ENCODE measurements at places on chromosomes 5 and 9.

DNA sequence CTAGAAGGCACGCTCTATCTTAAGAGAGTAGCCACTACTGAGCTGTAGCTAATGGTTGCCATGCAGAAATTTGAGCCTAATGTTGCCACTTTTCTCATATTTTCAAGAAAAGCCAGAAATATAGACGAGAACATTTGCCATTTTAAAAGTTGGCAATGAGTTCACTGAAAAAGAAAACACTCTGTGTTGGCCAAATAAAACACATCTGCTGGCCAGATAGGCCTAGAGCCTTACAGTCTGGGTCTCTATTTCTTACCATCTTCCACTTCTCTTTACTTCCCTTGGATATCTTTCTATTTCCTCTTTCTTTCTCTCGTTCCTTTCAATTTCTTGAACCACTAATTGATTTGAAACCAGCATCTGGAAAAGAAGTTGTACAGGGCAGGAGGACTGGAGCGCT is 36.6 kb upstream of the VCAN start:
- no peak for DNase-seq

DNA sequence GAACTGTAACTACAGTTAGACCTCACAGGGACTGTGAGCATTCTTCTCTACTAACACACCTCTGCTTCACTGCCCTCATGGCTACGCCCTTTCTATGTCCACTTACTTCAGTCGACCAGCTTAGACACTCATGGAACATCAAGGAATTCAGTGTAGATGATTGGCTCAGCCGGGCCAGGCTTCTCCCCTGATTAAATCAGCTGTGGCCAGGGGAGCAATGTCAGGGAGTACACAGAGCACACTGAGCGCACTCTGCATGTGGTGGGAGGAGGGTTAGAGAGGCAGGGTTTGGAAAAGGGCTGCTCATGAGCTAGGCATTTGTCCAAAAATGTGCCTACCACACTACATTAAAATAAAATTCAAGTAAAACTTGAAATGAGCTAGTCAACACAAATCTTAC is 400.5 kb downstream of the ARRDC3 start:
- no peak for DNase-seq

DNA sequence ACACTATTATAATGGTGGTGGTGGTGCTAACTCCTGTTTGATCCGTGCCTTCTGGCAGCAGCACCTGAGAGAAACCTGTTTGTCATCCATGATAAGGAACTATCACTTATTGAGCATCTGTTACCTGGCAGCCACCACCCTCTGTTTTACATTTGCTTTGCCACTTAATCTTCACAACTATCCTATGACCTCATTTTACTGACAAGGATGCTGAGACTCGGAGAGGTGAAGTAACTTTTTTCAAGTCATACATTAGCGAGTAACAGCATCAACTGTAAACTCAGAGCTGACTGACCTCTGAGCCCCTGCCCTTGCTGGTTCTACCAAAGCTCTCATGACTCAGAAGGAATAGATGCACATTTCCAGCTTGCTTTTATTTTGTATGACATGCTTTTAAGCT is 81.1 kb downstream of the EGFLAM start:
- DNase-seq = no peak

DNA sequence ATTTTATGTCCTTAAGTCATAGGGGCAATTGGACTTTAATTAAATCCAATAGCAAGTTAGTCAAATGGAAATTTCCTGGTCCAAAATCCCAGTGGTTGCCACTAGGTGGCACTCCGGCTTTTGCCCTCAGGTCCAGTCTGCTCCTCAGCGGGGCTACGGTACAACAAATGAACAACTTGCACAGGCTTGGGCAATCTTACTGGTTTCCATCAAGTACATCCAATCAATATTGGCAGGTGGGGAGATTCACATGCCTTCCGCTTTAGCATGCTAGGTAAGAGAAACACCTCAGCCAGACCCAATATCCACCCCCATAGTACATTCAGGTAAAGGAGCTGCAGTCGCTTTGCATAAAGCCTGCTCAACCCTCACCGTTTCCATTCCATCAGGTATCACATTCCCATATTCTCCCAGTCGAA is 6.3 kb upstream of the MXD3 start:
- peak; percentile 51 for DNase-seq

GRCh38 chr5:108876451-108876850 is 128.8 kb downstream of the FER start:
- DNase-seq = no peak

DNA sequence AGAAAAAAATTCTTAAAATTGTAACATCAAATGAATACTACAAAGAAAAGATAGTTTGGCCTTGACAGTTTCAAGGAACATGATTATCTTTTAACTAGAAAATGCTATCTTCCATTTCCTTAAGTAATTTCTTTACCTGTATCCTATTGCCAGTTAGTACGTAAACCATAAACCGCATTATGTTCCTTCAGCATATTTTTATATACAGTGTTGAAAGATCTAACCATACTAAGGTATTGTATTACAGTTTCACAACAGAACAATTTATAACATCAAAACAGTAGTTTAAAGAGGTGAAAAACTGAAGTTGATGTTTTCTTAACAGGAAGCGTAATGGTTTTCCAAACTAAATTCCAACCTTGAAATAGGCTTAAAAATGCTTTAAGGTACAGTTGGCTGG is 45.1 kb downstream of the GLRX start:
- no peak for DNase-seq

DNA sequence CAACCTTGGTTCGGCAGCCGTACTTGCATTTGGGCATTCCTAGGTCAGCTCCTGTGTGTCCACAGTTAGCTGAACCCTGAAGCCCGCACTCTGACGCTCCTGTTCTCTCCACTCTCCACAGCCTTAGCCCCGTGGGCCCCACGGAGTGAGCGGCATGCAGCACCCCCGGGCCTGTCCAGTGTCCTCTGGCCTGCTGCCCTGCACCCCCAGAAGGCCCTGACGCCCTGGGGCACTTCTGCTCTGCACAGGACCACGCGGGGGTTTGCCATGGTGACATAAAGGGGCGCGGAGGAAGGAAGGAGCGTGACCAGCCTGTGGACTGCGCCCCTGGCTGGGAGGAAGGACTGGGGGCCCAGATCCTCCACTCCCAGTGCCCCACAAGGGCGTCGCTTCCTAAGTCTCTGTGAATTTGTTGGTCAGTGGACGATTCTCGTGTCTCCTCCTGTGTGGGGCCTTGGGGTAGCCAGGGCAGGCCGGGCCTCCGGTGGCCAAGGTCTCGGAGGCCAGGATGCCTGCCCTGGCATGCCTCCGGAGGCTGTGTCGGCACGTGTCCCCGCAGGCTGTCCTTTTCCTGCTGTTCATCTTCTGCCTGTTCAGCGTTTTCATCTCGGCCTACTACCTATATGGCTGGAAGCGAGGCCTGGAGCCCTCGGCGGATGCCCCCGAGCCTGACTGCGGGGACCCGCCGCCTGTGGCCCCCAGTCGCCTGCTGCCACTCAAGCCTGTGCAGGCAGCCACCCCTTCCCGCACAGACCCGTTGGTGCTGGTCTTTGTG is 13.0 kb downstream of the NDST1 start:
- no peak for DNase-seq

DNA sequence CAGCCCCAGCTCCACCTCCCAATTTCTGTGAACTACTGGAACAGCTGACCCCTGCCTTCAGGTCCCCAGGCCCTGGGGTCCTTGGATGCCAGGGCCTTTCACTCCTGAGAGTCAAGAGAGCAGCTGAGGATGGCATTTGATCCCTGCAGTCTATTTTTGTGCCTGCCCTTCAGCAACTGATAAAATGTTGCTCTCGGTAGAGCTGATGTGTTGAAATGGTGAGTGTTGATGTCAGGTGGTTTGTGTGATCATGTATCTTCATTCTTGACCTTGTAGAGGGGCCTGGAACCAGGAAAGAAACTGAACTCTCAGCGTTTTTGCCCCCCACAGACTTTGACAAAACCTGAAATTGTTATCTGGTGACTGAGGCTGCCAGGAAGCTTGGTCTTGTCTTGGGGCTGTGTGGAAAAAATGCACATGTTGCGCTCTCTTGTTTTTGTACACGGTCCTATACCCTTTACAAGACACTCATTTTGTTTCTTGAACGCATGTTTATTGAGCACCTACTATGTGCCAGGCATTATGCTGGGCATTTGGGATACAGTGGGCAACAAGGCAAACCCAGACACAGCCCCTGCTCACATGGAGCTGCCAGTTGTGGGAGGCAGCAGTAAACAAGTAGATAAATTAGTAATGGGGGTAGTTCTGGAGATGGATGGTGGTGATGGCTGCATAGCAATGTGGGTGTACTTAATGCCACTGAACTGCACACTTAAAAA is 78.3 kb downstream of the PPARGC1B start:
- DNase-seq = no peak

DNA sequence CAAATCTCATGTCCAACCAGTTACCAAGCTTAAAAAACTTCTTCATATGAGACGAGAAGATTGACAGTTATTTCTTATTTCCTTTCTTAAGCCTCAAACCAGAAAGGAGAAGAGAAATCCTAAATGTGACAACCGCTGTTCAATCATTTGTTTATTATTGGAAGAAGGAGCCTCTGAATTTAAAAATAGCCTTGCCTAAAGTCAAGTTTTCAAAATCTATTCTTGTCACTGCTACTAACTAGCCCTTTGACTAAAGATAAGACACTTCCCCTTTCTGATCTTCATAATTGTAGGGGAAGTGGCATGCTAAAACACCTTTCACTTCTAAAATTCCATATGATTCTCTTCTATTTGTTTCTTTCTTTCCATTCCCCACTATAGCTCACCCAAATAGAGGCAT is 106.2 kb upstream of the EMB start:
- DNase-seq = no peak

DNA sequence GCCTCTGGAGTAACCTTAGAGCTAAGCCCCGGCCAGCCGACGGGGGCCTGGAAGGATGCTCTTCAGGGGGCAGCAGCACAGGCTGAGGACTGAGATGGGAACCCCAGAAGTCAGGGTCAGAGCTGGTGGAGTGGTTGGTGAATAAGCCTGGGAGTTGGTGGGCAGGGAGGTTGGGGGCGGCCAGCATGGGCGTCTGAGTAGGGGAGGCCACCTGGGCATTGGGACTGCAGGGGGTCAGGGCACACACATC is 14.4 kb downstream of the NINJ1 start:
- no peak for DNase-seq

DNA sequence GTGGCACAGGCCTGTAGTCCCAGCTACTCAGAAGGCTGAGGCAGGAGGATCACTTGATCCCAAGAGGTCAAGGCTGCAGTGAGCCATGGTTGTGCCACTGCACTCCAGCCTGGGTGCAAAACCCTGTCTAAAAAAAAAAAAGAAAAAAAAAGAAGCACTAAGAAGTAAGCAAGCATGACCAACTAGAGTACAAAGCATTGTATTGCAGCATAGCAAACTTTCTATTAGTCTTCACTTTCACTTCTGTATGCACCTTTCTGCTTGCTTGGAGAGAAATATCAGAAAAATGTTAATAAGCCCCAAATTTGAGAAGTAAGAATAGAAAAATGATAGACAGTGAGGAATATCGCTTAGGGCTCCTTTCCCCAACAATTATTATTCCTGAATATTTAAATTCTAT is 497.7 kb upstream of the WWC1 start:
- no peak for DNase-seq

- DNase-seq = no peak
Measured at GRCh38 chr5:168046163-168046562, 245.3 kb upstream of the WWC1 start.

GRCh38 chr9:116468369-116468768 is 218.7 kb upstream of the TRIM32 start:
- no peak for DNase-seq

DNA sequence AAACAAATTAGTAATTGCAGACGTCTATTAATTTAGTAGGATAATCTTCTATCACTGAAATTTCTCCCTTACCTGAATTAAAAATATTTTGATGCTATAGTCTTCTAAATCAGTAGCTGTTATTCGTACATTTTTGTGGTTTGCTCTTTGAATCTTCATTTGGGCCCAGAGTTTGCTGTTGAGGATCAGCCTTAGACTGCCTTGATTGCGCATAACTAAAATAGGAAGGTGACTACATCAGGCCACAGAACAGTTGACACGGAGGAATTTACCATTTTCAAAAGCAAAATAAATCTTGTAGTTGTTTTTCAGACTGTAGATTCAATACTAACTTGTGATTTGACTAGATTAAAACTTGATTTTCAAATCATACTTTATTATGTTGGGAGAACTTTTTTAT is 11.8 kb upstream of the NADK2 start:
- DNase-seq = no peak

DNA sequence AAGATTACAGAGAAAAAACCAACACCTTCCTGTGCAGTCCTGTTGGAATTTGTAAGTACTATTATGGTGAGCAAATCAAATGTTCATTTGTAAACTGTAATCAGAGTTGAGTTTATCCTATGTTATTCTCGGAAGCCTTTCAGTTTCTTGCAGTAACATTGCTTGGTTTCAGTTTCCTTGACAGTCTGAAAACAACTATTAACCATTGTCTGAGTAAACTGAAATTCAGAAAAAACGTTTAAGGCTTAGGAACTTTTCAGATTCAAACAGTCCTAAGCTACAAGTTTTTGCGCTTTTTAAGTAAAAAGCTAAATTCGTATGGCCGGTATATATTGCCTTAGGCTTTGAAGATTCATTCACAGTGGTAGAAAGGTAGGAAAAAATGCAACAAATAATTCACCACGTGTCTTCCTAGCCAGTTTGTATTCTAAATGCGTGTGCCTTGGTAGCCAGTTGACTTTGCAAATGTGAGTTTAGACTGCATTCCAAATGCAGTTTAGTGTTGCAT is 2.5 kb downstream of the GPBP1 start:
- DNase-seq = no peak

- no peak for DNase-seq
Measured at GRCh38 chr5:16701134-16702099, 84.6 kb upstream of the RETREG1 start.

DNA sequence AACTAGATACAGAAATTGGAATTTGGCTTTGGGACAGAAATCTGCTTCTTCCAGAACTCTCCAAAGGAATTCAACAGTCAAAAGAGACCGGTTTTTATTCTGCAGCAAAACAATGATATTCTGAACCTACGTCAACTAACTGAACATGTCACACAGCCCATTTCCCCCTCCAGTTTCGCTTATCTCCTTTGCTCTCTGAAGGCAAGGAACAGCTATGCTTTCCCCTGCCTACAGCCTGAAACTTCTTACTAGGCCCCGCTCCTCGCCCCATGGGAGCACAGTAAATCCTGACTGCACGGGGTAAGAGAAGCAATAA is 488 bp downstream of the SKIC3 start:
- no peak for DNase-seq

DNA sequence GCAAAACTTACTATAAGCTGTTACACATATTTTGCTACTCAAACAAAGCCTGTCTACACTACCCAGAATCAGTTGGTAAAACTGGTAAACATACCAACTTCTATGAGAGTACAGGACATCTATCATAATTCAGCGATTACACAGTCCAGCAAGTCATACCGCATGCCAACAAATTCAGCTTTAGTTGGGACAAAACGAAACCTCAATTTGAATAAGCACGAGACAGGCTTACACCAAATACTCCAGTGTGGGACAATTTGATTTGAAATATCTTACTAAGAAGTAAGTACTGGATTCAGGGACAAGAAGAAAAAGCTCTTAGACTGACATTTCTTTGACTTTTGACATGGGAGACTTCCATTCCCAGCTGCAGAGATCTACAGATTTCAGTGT is 2.0 kb downstream of the NRG2 start:
- no peak for DNase-seq

All from effector CD8-positive, alpha-beta T cell (primary cell).